ENCODE measurements at places on chromosomes 7 and 10.

DNA sequence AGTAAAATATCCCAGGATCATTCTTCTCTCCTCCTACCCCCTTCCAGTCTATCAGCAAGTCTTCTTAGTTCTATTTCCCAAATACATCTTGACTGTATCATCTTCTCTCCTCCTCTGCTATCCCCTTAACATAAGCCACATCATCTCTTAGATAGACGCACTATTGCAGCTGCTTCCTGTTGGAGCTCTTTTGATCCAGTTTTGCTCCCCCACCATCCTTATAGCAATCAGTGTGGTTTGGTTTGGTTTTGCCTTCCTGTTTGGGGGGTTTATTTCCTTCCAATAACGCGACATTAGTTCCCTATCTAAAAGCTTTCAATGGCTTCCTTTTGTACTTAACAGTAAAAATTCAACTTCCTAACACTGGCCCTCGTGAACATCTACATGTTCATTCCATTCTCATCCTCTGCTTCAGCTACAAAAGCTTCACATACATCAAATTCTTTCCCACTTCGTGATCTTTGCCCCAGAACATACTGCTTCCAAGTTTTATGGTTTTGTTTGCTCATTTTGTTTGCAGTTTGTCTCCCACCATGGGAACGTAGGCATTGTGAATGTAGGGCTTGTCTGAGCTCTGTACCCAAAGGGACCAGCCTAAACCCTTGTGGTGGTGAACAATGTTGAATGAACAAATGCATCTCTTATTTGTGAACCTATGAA lies 33.7 kb upstream of the PLXDC2 start:
- no peak for DNase-seq

DNA sequence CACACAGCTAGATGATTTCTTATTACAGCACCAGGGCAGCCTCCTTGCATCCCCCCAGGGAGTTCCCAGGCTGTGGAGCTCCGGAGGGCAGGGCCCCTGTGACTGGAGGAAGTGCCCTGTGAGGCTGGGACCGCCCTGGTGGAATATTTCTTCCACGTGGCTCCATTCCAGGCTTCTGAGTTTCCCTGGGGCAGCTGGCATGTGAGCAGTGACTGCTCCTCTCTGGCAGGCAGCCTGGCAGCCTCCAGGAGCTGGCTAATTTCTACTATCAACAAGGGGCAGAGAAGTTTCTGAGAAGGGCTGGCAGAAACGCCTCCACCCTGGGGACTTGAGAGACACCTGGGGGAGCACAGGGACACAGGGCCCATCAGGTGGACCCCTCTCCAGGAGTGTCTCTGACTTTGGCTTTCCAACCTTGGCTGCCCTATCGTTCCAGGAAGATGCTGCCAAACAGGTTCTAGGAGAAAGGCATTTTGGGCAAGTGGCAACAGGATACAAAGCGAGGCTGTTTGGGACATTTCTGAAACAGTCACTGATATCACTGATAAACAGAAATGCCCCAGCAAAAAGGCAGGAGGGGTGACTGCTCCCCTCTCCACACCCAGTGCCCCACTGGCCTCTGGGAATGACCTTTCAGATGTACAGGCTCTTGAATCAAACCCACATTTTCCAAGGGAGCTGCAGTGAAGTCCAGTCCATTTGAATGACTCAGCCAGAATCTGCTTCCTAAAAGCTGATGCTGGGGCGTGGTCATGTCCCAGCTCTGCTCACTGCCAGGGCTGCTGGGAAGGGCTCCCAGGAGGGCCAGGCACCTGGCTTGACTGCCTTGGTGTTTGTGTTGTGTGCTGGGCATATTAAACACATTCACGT lies 16.1 kb downstream of the MYOF start:
- no peak for DNase-seq

- peak; percentile 14 for DNase-seq
Measured at GRCh38 chr10:132257271-132257670, 50.5 kb downstream of the STK32C start.

- DNase-seq: no peak
Measured at GRCh38 chr7:28988091-28988490, 30.0 kb upstream of the TRIL start.

- no peak for DNase-seq
Measured at GRCh38 chr7:28597284-28597683, 185.0 kb downstream of the CREB5 start.

DNA sequence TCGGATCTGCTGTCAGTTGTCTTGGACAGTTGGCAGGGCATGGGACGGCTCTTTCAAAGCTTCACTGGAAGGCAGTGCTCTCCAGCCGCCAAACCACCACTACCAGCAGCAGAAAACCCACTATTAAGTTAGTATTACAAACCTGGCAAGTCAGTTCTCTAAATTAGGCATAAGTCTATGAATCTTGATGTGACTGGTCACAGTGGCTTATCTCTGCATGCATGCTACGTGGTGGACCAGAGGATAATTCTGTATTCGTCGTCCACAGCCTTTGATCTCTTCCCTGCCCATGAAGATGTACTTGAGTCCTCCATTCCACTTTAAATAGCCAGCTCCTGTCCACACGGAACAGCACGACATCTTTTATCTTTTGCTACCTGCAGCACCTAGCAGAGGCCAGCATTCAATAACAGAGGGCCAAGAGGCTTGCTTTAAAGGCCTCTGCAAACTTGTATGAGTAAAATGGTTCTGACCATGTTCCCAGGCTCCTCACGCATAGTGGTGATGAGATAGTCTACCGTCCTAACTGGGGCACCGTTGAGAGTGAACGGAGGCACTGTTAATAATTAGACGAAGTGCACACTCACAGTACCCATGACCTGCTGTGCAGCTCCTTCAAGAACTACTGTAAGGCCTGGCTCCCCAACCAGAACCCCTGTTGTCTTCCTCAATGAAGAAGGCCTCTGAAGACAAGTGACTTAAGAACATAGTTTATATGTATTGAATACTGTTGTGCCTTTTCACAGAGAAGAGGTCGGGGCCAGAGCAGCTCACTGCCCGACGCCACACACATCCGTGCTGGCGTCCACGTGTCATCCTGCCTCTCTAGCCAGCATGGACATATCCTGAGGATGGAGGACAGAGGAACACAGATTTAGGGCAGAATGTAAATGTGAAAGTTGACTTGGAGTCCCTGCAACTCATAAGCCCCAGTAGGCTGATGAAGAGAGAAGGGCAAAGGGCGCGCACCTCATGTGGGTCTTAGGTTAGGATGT lies 1.0 kb downstream of the GPR146 start:
- no peak for DNase-seq

- no peak for DNase-seq
Measured at GRCh38 chr10:15563246-15563645, 156.5 kb downstream of the ITGA8 start.

GRCh38 chr7:39553436-39553835 lies 12.8 kb upstream of the YAE1 start:
- DNase-seq: no peak

- no peak for DNase-seq
Measured at GRCh38 chr10:126309228-126309883, 78.9 kb downstream of the ADAM12 start.

DNA sequence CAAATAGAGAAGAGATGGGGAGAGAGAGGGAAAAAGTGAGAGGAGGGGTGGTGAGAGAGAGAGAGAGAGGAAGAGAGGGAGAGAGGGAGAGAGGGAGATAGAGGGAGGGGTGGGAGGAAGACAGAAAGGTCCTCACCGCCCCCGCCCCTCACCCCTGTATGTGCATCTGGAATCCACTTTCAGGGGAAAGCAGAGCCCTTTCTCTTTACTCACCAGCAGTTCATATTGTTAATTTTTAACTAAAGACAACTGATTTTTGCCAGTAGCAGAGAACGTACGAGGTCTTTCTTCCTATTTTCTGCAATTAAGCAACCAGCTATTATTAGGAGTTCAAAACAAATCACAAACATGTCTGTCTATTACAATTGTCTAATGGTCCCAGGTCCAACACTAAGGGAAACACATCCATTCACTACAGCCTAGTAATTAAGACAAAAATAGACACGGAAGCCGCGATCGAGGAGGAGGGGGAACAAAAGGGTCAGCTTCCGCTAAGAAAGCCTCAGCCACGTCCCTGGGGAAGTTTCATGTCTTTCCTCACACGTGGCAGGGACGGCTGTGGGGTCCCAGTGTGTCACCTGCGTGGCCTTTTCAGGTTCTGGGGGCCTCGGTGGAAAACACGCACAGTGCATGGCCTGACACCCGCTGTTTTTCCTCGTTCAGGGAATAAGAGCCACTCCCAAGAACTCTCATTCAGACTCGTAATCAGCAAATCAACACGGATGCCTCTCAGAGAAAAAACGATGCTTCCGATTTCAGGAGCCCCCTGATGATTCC lies 572.0 kb downstream of the PTPRN2 start:
- DNase-seq: no peak

GRCh38 chr7:111239437-111239836 lies 148.5 kb downstream of the LRRN3 start:
- no peak for DNase-seq

GRCh38 chr10:4061441-4061951 lies 276.5 kb upstream of the KLF6 start:
- DNase-seq: no peak

DNA sequence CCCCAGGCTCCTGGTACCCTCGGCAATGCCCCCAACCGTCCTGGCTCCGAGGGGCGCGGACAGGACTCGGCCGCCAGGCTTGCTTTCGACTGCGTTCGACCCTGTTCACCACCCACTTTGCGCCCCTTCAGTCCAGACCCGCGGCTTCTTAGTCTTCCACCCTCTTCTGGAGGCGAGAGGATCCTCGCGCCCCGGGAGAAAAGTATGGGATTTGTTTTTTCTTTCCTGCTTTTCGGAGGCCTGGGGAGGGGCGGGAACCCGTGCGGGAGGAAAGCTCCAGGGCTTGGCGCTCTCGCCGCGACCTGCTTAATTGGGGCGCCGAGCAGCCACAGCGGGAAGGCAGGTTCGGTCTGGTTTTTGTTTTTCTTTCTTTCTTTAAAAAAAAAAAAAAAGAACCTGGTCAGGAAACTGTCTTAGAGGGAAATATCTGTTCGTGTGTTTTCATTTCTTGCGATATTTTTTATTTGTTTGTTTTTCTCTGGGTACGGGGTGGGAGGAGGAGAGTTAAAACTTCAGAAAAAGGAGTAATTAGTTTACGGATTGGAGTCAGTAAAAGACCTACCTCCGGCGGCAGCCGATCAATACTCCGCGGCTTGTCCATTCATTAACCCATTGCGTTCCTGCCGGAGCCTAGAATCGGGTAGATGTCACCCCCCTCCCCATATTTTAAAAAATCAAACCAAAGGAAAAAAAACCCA lies 1.6 kb downstream of the EMX2 start:
- no peak for DNase-seq

GRCh38 chr10:90321132-90321816 lies 536.6 kb downstream of the HTR7 start:
- DNase-seq: no peak

DNA sequence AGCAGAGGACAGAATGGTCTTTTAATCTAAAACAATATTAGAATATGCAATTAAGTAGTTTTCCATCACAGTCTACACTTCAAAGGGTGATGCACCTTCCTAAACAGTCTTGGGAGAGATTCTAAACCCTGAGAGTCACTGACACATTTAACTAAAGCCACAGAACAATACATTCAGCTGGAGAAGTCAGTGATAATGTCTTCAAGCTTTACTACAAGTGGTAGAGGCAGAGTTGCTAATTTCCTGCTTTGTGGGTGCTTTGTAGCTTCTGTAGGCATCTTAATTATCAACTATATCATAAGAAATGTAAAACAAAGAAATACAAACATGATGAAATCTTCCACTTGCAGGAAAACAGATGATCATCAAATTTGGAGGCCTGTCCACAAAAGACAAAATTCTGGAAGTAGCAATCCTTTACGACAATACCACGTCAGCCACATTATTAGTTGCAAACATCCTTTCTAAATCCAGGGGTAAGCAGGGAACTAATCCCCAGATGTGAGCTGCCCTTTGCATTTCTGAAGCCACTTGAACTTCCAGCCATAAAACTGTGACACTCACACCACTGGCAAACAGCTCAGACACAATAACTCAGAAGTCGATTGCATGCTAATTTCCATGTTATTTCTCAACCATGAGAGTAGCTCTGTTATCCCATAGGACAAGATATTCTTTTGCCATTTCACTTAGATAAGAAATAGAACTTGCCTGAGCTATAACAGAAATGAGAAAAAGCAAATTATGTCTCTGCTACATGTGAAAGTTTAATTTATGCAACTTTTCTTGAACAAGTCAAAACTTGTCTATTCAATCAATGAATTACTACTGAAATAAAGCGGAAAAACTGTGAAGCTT lies 212.2 kb downstream of the FAM107B start:
- no peak for DNase-seq

GRCh38 chr10:29888321-29888720 lies 171.1 kb downstream of the JCAD start:
- no peak for DNase-seq

- DNase-seq: no peak
Measured at GRCh38 chr10:2145926-2146478, 408.7 kb upstream of the ADARB2 start.

- no peak for DNase-seq
Measured at GRCh38 chr10:88742448-88742847, 17.4 kb upstream of the LIPN start.

- no peak for DNase-seq
Measured at GRCh38 chr7:20786779-20787659, at the start of gene SP8. Gene SP8, minus strand, starts transcription at chr7:20786886. Its CDS starts 88 bp downstream, at chr7:20786798.

DNA sequence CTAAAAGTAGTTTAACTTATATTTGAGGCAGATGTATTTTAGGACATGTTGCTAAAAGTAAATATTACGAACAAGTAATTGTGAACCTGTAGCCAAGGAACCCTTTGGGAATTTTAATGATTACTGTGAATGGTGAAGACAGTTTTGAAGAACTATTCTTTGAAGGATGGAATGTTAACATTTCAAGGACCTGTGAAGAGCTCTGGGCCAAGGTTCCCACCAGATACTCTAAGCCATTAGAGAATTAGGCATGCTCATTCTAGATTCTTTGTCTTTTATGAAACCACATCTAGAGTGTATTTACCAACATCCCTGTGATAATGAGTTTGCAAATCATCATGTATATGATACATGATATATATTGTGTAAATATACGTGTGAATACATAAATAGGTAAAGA lies 99.8 kb downstream of the SEPTIN7 start:
- no peak for DNase-seq

- DNase-seq: no peak
Measured at GRCh38 chr10:36725581-36726520, 399.5 kb upstream of the ANKRD30A start.

GRCh38 chr7:130942211-130942964 lies 208.4 kb upstream of the KLF14 start:
- no peak for DNase-seq

- DNase-seq: no peak
Measured at GRCh38 chr10:80373502-80373901, 16.9 kb downstream of the DYDC2 start.

GRCh38 chr7:48139459-48139858 lies 31.8 kb upstream of the ABCA13 start:
- DNase-seq: no peak

GRCh38 chr10:52257692-52258075 lies 56.4 kb upstream of the DKK1 start:
- no peak for DNase-seq

GRCh38 chr7:140165422-140165821 lies 11.4 kb downstream of the KDM7A start:
- no peak for DNase-seq

Measured in activated gamma-delta T cell treated with anti-CD3 and anti-CD28 coated beads, Interleukin-2, amount 50 U/mL, for 16 hours (primary cell).